ENCODE measurements at places on chromosomes 3 and 15. TPM values are rescaled to one million over a fixed set of nuclear protein-coding genes. Genes with fewer than 3 reads are reported as not detected.

Gene RCCD1
- 9.9 TPM for polyA plus RNA-seq

Gene IMPG2
- polyA plus RNA-seq = 0.03 TPM

Gene THSD4
- 2.5 TPM for polyA plus RNA-seq

Gene VGLL3
- polyA plus RNA-seq = 21.6 TPM

Gene WDR5B
- polyA plus RNA-seq = 1.4 TPM

Gene SEMA6D
- 2.5 TPM for polyA plus RNA-seq

Gene DHFR2
- polyA plus RNA-seq = 0.59 TPM

Gene HOMER2
- polyA plus RNA-seq = 12.5 TPM

Gene CD96
- 0.02 TPM for polyA plus RNA-seq

Gene PLCH1
- 5.8 TPM for polyA plus RNA-seq

Gene JMJD7
- polyA plus RNA-seq = 20.0 TPM

Gene SKOR1
- polyA plus RNA-seq = 0.03 TPM

Gene TP63
- polyA plus RNA-seq = not detected

Gene TEX55
- not detected for polyA plus RNA-seq

Gene SEC61A1
- polyA plus RNA-seq = 133 TPM

Gene MESP2
- polyA plus RNA-seq = 1.6 TPM

Gene TLR9
- polyA plus RNA-seq = 0.05 TPM

Gene GRAMD2A
- polyA plus RNA-seq = 0.66 TPM

Gene ROBO2
- polyA plus RNA-seq = 1.5 TPM

Gene LRRC2
- polyA plus RNA-seq = 1.2 TPM

Gene CNTN3
- polyA plus RNA-seq = 0.03 TPM

Gene SLC28A1
- polyA plus RNA-seq = 0.03 TPM

Gene TIMP4
- 5.1 TPM for polyA plus RNA-seq

Gene CNBP
- polyA plus RNA-seq = 230 TPM

Gene TRANK1
- polyA plus RNA-seq = 2.9 TPM

Gene CX3CR1
- polyA plus RNA-seq = 0.08 TPM

Gene CCDC32
- polyA plus RNA-seq = 8.9 TPM

Gene LRRIQ4
- polyA plus RNA-seq = 0.14 TPM

Gene MOBP
- 0.24 TPM for polyA plus RNA-seq

Gene GOLGA8N
- polyA plus RNA-seq = 0.54 TPM

Gene TADA3
- 43.4 TPM for polyA plus RNA-seq

Gene WNT5A
- 3.9 TPM for polyA plus RNA-seq

Gene ARPP21
- not detected for polyA plus RNA-seq

Gene CYP1A2
- polyA plus RNA-seq = not detected

Gene C3orf33
- polyA plus RNA-seq = 3.3 TPM

Gene MEX3B
- polyA plus RNA-seq = 13.6 TPM

Gene LTF
- 0.36 TPM for polyA plus RNA-seq

Gene CDCP1
- 10.1 TPM for polyA plus RNA-seq

Gene SERPINI1
- 5.3 TPM for polyA plus RNA-seq

Gene DOCK3
- 2.7 TPM for polyA plus RNA-seq

Gene LRTM1
- not detected for polyA plus RNA-seq
